HEK293T (cell line): ENCODE measurements at places on chromosomes 6 and 20.

GRCh38 chr6:5034328-5034727 is 30.5 kb upstream of the RPP40 start:
- no peak for DNase-seq

- DNase-seq: no peak
Measured at GRCh38 chr6:39792540-39793450, 619 bp downstream of the DAAM2 start.

GRCh38 chr20:623704-624103 is 13.6 kb upstream of the TCF15 start:
- DNase-seq: no peak

- peak; percentile 26 for DNase-seq
Measured at GRCh38 chr6:95364016-95364604, 213.2 kb upstream of the MANEA start.

DNA sequence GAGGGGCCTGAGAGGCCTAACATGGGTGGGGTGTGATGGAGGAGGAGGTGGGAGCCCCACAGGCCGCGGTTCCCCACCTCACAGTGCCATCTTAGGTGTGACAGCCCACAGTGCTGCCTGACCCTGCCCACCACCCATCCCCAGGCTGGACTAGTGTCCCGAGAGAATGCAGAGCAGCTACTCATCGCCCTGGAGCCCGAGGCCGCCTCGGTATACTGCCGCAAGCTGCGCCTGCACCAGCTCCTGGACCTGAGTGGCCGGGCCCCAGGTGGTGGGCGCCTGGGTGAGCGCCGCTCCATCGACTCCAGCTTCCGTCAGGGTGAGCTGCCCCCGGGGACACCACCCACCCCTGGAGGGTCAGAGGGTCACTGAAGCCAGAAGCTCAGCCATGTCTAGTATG is 15.6 kb downstream of the HSPA12B start:
- no peak for DNase-seq

DNA sequence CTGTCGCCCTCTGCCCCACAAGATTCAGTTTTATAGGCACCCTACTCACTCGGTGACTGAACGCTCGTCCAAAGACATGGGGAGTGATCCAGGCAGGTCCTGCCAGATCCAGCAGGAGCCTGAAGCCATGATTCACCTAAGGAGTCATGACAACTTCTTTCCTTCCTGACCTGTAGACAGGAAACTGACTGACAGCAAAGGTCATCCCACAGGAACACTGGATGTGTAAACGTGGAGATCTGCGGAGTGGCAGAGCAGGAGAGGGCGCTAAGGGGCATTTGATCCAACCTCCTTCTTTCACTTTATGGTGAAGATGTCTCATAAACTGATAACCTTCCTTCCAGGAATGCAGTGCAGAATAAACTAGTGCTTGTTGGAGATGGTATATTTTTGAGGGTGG is 192.2 kb downstream of the GJA10 start:
- no peak for DNase-seq

DNA sequence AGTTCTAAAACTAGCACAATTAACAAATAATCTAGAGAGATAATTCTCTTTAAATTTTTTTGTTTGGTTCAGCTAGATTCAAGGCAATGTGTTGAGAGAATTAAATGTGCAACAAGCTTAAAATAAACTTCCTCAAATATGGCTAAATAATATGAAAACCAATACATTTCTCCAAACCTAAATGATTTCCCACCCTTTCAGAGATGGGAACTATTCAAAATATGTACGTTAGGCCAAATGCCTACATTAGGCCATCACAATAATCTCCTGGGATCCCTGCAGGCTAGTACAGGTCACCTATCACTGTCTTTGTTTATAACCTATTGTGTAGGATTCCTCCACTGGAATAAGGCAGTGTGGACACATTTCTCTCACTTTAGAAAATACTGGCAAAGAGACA is 1.7 kb downstream of the FAXC start:
- no peak for DNase-seq

DNA sequence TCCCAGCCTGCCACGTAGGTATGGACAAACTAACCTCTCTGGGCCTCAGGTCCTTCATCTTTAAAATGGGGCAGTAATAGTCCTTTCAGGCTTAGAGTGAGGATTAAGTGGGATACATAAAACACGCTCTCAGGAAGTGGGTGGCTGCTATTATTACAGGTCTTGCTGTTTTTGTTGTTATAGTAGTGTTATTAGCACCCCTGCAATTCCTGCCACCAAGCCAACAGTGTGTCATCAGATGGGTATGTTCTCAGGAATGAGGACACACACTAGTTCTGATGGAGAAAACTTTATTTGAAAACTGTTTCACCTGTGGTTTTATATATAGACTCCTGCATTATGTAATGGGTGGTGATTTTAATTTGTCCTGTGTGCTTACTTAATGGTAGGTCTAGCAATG is 131.7 kb downstream of the LRRC1 start:
- no peak for DNase-seq

GRCh38 chr6:65116326-65116725 is 590.7 kb downstream of the EYS start:
- peak; percentile 11 for DNase-seq

DNA sequence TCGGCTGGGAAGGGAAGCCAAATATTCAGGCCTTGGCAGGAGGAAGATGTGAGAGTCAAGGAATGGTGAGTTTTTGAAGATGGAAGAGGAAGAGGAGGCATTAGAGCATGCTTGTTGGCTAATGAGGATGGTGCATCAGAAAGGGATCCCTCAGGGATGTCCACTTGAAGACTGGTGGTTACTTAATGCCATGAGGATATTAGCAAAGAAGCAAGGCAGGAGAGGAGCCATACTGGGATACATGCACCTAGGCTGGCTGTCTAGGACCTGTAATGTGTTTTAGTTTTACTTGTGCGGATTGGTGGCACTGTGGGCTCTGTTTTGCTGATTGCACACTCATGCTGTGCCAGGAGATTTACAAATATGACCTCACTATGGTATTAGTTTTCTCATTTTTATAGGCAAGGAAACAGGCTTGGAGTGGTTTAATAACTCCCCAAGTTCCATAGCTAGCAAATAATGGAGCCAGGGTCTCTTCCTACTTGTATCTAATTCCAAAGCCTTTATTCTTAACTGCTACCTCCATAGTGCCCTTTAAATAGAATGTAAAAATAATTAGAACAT is 37.8 kb downstream of the NCOA7 start:
- DNase-seq: no peak

DNA sequence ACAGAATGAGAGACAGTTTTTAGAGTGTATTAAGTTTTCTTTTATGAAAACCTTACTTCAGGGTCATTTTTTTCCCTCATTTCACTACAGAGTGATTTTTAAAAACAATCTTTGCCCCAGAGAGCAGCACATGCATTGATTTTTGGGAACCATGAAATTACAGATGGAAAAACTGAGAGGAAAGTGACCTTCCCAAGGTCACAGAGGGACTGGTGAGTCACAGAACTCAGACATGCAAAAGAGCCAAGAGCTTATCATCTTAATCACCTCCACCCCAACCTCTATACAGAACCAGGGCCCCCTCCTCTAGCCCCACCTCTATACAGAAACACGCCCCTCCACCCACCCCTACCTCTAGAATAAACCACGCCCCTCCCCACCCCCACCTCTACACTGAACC is 10.7 kb downstream of the PXMP4 start:
- DNase-seq: no peak

GRCh38 chr6:8556370-8557013 is 121.1 kb upstream of the SLC35B3 start:
- peak; percentile 5 for DNase-seq

DNA sequence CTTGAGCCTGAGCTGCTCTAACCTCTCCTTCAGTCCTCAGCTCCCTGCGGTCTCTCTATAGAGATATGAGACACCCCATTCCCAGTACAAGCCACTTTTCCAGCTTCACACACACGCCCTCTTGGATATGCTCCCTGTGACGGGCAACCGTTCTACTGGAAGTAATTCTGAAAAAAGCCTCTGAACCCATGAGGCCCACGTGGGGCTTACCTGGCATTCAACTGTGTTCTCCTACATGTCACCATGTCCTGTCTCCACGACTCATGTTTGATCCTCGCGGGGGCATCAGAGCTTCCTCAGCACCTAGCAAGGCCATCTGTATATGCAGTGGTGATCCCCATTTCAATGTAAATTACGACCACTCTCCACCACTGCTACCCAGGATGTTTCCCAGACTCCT is 69.2 kb upstream of the DUSP22 start:
- no peak for DNase-seq

- DNase-seq: no peak
Measured at GRCh38 chr6:127092466-127092865, 26.0 kb upstream of the RSPO3 start.

DNA sequence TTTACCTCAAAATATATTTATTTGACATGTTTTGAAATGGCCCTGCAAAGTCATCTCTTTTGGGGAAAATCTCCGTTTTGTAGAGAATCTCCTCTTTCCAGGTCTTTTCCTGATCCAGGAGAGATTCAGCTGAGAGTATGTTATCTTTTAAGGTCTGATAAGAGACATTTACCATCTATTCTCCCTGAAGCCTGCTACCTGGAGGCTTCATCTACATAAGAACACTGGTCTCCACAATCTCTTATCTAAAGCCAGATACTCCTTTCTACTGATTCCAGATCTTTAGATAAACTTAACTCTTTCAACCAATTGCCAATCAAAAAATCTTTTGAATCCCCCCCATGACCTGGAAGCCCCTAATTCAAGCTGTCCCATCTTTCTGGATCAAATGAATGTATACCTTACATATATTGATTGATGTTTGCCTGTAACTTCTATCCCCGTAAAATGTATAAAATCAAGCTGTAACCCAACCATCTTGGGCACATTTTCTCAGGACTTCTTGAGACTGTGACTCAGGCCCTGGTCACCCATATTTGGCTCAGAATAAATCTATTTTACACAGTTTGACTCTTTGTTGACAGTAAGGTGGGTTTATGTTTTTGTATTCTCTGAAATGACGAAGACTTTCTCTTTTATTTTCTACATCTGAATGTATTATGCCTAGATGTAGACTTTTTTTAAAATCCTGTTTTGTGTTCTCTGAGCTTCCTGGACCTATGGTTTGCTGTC is 95.5 kb downstream of the ECT2L start:
- no peak for DNase-seq

- DNase-seq: no peak
Measured at GRCh38 chr6:37979392-37980221, 160.1 kb downstream of the ZFAND3 start.

DNA sequence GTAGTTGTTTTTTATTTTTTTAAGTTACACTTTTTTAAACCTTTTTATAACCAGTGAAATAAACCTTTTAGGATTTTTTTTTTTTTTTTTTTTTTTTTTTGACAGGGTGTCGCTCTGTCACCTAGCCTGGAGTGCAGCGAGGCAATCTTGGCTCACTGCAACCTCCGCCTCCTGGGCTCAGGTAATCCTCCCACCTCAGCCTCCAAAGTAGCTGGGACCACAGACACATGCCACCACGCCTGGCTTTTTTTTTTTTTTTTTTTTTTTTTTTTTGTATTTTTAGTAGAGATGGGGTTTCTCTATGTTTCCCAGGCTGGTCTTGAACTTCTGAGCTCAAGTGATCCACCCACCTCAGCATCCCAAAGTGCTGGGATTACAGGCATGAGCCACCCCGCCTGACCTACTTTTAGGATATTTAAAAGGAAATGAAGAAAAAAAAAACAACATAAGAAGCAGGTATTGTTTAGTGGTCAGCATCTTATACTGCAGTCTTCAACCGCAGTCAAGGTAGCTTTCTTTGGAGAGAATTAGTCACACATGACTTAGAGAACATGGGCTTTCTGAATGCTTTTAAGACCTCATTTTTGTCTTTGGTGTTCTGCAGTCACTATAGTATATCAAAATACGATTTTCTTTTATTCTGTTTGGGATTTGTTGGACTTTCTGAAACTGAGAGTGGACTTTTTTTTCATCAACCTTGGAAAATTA is 1.6 kb downstream of the POLR1H start:
- no peak for DNase-seq

DNA sequence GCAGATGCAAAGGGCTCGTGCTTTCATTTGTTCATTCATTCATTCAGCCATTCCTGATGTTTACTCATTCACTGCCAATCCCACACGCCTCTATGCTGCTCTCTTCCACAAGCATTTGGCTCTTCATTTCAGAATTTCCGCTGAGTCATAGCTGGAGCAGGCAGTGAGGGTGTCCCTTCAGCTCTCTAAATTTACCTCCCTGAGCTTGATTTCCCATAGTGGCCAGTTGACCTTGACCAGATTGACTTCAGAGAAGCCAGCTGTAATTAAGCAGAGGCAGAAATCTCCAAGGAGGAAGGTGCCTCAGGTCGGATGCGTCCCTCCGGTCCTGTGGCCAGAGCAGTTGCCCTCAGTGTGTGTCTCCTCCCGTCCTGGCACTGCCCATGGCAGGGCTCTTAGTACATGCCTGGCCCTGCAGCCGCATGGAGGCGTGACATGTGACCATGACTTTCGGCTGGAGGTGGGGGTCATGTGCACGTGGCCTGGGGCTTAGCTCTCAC is 267.2 kb upstream of the ECI2 start:
- DNase-seq: no peak

DNA sequence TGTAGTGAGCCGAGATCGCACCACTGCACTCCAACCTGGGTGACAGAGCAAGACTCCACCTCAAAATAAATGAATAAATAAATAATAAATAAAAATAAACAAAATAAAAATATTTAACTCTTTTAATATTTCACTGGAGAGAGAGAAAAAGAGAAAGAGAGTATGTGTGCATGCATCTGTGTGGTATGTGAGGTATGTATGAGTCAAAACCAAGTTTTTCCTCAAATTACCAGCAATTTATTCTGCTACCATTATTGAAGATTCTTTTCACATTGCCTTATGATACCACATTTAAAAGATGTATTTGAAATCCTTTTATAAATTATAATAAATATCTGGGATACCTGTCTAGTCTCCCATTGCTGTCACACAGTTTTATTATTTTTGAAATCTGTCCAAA is 122.1 kb downstream of the CD164 start:
- no peak for DNase-seq

DNA sequence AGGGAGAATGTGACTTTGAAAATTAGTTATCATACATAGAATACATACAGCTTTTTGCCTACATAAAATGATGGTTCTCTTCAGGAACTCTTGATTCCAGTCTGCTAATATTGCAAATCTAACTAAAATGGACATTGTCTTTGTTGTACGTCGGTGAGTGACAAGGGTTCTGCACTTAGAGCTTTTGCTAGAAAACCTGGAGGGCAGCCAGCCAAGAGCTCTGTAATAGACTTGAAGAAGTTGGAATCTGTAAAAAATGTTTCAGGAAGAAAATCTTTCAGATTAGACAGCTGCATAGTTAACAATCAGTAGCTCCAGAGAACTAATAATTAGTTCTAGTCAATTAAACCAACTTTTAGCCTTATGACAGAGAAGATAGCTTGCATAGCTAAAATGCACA is 138.3 kb downstream of the FLRT3 start:
- no peak for DNase-seq

DNA sequence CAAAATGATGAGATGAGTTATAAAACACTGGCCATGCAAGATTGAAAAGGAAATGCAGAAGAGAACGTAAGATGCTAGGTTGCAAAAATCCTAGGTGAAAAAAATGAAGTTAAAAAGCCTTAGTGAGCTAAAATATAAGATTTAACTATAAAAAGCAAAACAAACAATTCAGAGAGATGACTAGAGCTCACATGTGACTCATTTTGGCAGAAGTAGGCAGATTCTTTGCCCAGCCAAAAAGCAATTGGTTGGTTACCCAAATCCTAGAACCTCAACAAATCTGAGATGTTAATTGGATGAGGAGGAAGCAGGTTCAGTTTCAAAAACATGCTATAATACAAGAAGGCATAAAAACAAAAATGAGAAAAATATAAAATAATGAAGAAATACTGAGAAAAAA is 249.1 kb downstream of the OGFRL1 start:
- no peak for DNase-seq

GRCh38 chr20:57374931-57375651 is 16.1 kb upstream of the RBM38 start:
- no peak for DNase-seq

- peak; percentile 48 for DNase-seq
Measured at GRCh38 chr6:155177363-155177961, 86.4 kb upstream of the CLDN20 start.
